ENCODE measurements at places on chromosomes 6 and 20.

GRCh38 chr20:3932681-3933080 lies 43.5 kb downstream of the PANK2 start:
- DNase-seq: no peak

GRCh38 chr6:127083231-127083962 lies 35.1 kb upstream of the RSPO3 start:
- no peak for DNase-seq

DNA sequence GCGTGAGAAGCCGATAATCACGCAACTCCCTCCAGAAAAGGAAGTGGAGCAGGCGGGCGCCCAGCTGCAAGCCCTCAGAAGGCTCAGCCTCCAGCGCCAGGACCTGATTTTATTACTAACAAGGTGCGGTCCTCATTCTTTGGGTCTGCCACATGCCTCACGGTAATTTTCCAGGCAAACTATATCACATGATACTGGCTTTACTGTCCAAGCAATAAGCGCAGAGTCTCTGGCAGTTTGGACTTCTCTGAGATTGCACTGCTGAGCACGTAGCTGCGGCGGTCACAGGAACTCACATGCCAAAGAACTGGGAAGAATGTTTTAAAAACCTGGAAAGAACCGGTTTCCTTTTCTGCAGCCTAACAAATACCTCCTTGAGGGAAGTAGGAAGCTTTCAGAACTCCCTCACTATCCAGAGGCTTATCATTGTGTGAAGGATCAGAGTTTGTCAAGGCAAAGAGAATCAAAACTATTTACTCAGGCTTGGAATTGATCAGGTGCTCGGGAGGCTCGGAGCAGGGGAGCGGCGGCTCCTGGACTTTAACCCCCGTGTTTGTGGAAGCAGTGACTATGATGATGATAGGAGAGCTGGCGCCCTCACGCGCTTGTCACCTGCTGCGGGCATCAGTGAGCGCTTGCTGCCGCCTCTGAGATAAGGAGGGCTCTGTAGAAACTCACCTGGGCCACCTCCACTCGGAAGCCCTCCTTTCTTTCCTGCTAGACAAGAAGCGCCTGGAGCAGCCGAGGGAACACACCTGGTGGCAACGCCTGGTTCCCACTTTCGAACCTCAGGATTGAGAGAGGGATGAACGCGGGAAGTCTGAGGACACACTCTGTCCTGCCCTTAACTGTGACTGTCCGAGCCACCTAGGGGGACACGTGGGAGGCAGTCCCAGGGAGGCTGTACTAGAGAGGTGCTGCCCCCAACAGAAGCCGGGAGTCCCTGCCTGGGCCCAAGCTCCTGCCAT lies 27.2 kb upstream of the SYNJ2 start:
- no peak for DNase-seq

- DNase-seq: no peak
Measured at GRCh38 chr20:18496042-18496441, 983 bp downstream of the RBBP9 start.

GRCh38 chr6:14664621-14665315 lies 547.2 kb downstream of the CD83 start:
- DNase-seq: no peak

GRCh38 chr6:54236984-54237383 lies 71.3 kb upstream of the TINAG start:
- no peak for DNase-seq

- peak; percentile 47 for DNase-seq
Measured at GRCh38 chr6:149840345-149841075, 23.6 kb downstream of the LRP11 start.

GRCh38 chr6:946546-946945 lies 253.6 kb upstream of the EXOC2 start:
- DNase-seq: no peak

DNA sequence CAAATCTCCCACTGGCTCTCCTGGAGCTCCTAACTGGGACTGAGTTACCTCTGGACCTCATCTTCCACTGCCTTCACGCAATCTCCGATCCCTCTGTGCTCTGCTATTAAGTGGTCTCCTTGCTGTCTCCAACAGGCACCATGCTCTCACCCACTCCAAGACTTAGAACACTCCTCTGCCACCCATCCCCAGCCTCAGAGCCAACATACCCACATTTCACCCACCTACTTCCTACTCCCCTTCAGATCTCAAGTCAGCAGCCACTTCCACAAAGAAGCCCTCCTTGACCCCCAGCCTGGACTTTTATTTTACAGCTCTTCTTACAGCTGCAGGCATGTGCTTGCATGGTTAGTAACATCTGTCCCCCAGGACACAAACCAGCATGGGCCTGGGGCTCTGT lies 29.6 kb upstream of the NOL4L start:
- no peak for DNase-seq

DNA sequence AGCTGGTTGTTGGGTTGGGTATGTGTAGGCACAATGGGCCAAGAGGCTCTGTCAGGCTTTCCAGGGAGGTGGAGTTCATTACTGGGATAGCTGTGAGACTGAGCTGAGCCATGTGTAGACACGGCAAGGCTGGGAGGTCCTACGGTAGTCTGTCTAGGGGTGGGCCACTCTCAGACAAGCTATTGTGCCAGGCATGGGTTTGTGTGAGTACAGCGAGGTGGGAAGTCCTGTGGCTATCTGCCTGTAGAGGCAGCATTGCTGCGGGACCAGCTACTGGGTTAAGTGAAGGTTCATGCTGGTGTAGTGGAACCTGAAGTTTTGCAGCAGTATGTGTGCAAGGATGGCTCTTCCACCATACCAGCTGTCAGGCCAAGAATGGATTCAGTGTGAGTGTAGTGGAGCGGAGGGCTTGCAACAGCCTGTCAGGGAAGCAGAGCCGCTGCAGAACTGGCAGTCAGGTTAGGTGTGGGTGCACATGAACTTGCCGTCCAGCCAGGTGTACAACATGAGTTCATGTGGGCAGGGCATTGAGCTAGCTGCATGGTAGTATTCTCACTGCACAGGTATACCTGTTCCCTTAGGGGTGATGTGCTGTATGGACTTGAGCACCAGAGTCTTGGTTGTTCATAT lies 78.0 kb upstream of the CENPW start:
- DNase-seq: no peak

- DNase-seq: no peak
Measured at GRCh38 chr6:119610265-119610664, 260.7 kb upstream of the MAN1A1 start.

DNA sequence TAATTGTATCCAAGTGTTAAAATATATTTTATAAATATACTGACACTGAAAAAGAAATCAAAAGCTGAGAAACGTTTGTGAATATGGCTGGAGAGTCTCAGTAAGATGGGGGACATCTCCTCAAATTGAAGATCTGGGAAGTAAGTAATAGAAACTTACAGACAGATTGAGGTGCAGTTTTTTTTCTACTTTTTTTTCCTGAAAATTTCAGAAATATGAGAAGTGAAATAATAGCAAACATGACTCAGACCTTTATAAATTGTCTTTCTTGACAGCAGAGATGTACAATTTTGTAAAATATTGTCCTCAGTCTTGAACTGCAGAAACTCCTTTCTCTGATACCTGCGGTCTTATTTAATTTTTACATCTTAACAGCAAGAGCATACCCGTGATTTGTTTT lies 347.1 kb downstream of the UTRN start:
- DNase-seq: no peak

DNA sequence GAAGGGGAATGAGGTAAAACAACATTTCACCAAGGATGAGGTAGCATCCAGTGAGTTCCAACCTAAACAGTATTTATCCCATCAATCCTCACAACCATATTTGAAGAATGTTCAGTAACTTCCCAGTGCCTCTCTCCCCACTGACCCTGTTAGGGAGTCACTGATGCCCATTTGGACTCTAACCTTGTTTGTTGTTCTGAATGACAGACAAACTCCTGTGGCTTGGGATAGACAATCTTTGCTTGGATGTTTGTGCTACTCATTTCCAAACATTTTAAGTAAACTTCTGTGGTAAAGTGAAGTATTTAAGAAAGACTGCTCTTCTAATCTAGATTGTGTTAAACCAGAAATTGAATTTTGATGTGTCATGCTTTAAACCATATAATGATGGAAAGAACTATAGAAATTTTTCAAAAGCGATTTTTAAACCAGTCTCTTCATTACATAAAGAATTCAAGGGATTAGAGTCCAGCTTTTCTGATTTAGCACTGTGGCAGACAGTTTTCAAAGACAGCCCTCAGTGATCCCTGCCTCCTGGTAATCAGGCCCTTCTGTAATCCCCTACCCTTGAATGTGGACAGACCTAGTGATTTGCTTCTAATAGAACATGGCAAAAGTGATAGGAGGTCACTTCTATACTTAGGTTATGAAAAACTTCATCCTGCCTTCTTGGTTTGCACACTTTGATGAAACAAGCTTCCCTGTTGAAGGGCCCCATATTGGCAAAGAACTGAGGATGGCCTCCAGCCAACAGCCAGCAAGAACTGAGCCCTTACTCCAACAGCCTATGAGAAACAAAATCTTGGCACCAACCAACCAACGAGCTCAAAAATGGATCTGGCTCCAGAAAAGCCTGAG lies 191.6 kb downstream of the DST start:
- no peak for DNase-seq

GRCh38 chr20:57815405-57815804 lies 105.6 kb upstream of the PMEPA1 start:
- no peak for DNase-seq

DNA sequence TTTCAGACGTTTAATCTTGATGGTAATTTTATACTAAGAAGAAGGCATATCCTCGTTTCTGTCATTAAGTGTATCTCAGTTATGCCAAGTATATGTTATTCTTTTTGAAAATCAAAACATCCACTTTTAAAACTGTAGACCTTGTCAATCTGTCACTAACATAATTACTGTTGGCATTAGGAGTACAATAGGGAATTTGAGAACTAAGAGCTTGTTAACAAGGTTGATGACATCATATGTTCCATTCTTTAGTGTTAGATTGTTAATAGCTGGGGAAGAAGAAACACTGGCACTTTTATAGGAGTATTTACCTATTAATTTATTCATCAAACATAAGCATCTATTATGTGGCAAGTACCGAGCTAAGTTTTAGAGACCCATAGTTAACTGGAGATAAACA lies 76.2 kb downstream of the MAP3K4 start:
- no peak for DNase-seq

- DNase-seq: no peak
Measured at GRCh38 chr20:33272155-33272873, 10.7 kb upstream of the BPIFB1 start.

DNA sequence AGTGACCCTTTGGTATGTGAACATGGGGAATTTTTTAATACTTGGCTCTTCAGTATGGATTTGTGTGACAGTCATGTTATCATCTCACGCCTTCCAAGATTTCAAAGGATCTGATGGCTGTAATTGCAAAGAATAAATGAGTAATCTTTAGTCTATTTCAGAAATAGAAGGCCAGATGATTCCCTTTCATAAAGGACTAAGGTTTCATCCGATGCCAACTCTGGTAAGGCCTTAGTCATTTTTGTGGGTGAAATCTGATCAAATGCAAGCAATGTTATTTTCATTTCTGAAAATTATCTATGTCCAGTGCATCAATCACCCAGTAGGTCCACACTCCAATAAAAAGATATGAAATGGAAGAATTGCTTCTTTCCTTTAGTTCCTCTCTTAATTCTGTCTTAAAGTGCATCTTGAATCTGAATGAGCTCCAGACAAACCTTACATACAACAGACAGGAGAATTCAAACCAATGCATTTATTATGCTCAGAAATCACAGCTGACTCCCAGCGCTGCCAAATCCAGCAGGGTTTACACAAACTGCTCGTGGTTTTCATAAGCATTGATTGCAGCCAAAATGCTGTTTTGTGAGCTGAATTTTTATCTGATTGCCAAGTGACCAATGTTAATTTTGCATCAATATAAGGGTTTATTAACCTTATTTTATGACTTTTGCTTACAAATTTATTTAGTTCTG lies 565.2 kb upstream of the MARCKS start:
- no peak for DNase-seq

All from stimulated activated CD4-positive, alpha-beta T cell treated with anti-CD3 and anti-CD28 coated beads, Interleukin-2, amount 100 ng/mL, for 48 hours (primary cell).